ENCODE measurements at places on chromosomes 7 and 10.

DNA sequence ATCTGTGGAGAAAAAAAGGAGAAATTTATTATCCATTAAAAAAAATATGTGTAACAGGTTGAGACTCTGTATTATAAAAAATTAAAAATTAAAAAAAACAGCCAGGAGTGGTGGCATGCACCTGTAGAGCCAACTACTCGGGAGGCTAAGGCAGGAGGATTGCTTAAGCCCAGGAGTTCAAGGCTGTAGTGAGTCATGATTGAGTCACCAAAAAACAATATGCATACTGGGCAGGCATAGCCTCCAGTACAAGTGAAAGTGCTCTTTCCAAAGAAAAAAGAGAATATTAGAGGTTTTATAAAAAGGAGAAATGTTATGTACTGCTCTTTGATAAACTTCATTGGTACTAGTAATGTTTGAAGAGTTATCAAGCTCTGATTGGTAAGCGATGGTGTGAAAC lies 647.1 kb upstream of the ZWINT start:
- no peak for DNase-seq

DNA sequence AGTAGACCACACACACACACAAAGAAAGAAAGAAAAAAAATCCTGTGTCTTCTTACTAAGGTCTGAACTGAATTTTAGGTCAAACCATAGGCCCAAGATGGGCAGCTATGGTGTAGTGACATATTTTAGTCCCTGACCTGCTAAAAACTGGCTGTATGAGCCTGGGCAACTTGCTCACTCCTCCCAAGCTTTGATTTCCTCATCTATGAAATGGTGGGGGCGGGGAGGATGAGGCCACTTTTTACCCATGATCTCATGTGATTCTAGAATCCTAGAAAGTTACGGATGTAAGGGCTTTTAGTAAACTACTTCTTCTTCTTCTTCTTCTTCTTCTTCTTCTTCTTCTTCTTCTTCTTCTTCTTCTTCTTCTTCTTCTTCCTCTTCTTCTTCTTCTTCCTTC lies 6.1 kb upstream of the CCL24 start:
- DNase-seq, result no peak

GRCh38 chr10:110008518-110009339 lies 945 bp downstream of the ADD3 start:
- no peak for DNase-seq

DNA sequence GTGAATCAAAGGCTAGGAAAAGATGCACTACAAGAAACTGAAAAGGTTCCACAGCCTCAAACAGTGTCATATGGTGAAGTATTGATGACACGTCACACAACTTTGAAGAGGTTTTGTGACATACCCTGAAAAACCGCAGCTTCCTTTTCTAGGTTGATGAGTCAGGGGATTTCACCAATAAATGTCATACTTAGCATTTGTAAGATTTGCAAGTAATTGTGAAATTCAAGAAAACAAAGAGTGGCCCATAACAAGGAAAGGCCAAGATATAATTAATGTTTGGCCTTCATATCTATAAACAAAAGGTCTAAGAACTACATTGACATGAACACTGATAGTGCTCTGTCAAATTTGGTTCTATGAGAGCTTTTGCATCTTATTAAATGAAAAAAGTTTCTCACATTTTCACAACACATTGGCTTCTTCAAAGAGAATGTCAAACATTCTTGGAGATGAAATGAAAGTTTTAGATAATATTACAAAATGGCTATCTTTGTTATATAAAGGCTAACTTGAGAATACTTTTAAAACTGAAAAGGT lies 62.0 kb upstream of the NAMPT start:
- no peak for DNase-seq

- no peak for DNase-seq
These were observed 573.9 kb downstream of the TCERG1L start for GRCh38 chr10:130737621-130738020.

GRCh38 chr7:90977056-90977455 lies 287.2 kb upstream of the FZD1 start:
- no peak for DNase-seq

All from stimulated activated CD8-positive, alpha-beta memory T cell treated with anti-CD3 and anti-CD28 coated beads, Interleukin-7, amount 100 ng/mL, for 1 hour (primary cell).